ENCODE measurements at places on chromosomes 11 and 22. TPM values are rescaled to one million over a fixed set of nuclear protein-coding genes. Genes with fewer than 3 reads are reported as not detected.
A peak's percentile ranks its signal among the peaks of the same experiment; 100 is the strongest.

The CHST1 gene
- 5.4 TPM for total RNA-seq

The XRRA1 gene
- total RNA-seq: 8.1 TPM

DNA sequence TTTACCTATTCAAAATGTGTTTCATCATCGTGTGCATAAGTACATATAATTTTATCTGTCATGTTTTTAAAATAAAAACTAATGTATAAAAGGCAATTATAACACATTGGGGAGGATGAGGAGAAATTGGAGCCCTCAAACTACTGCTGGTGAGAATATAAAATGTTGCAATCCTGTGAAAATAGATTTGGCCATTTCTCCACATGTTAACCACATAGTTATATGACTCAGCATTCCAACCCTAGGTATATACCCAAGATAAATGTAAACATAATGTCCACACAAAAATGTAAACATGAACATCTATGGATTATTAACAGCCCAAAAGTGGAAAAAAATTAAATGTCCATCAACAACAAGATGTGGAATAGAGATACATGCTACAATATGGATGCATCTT lies 928.0 kb upstream of the FAT3 start:
- no peak overlapping the region for H3K4me3 ChIP-seq
- H3K27me3 ChIP-seq: no peaks in the 10 kb centered on the region
- H3K27ac ChIP-seq: no peak overlapping the region
- H3K4me1 ChIP-seq: no peaks in the 10 kb centered on the region
- H3K36me3 ChIP-seq: no peaks in the 10 kb centered on the region
- no peak for DNase-seq

- no peaks in the 10 kb centered on the region for H3K36me3 ChIP-seq
- H3K27me3 ChIP-seq: no peaks in the 10 kb centered on the region
- no peaks in the 10 kb centered on the region for H3K4me1 ChIP-seq
- no peak for DNase-seq
- no peak within 1 kb of the TSS for H3K27ac ChIP-seq
Measured at GRCh38 chr11:56491270-56491669, at the start of gene OR5M8. TSS of gene OR5M8 (minus strand) at chr11:56491370. CDS start at chr11:56491370, 0 bp downstream.

GRCh38 chr11:124892750-124893454 lies 4.8 kb downstream of the ROBO4 start:
- H3K27ac ChIP-seq: peak overlapping the region; percentile 55
- peak; percentile 59 for DNase-seq
- no peaks in the 10 kb centered on the region for H3K27me3 ChIP-seq
- no peaks in the 10 kb centered on the region for H3K4me1 ChIP-seq
- peaks cover 5% of the 10 kb centered on the region for H3K36me3 ChIP-seq

GRCh38 chr22:20970939-20971657 lies 4.0 kb downstream of the AIFM3 start:
- no peak for DNase-seq
- H3K27ac ChIP-seq: no peak overlapping the region
- H3K4me1 ChIP-seq: peaks cover 4% of the 10 kb centered on the region
- no peaks in the 10 kb centered on the region for H3K27me3 ChIP-seq
- no peak overlapping the region for H3K4me3 ChIP-seq

DNA sequence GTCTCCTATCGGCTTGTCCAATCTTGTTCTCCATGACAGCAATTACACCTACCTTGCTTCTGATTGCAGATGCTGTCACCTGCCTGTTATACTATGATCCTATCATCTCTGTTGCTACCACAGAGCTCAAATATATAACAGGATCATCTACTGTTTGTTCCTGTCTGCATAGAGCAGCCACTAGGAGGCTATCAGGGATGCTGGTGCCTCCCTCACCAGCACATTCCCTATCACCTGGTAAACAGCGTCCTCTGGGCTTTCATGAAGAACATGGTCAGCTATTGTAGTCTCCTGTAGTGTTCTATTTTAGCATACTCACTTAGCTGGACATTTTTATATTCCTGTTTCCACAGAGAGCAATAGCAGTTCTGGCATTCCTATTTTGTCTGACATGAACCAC lies 87.8 kb upstream of the FAT3 start:
- no peaks in the 10 kb centered on the region for H3K4me1 ChIP-seq
- H3K4me3 ChIP-seq: no peak overlapping the region
- H3K36me3 ChIP-seq: no peaks in the 10 kb centered on the region
- H3K27ac ChIP-seq: no peak overlapping the region
- no peaks in the 10 kb centered on the region for H3K27me3 ChIP-seq
- DNase-seq: no peak

DNA sequence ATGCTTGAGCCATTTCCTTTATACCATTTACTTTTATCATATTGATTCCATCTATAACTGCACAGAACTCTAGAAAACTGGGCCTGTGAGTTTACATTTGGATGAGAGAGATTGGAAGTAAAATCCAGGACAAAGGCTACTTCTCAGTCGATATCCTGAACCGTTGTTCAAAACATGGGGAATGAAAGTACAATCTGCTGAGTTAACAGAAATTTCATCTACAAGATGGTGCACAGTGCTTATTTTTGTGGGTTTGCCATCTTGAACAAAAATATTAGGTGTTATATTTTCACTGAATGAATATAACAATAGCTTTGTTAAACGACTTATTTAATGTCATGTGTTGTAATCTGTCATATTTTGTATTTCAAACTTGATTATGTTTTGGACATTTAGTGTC lies 622.6 kb downstream of the LUZP2 start:
- H3K4me3 ChIP-seq: no peak overlapping the region
- no peaks in the 10 kb centered on the region for H3K36me3 ChIP-seq
- H3K27me3 ChIP-seq: no peaks in the 10 kb centered on the region
- H3K4me1 ChIP-seq: no peaks in the 10 kb centered on the region
- no peak for DNase-seq

DNA sequence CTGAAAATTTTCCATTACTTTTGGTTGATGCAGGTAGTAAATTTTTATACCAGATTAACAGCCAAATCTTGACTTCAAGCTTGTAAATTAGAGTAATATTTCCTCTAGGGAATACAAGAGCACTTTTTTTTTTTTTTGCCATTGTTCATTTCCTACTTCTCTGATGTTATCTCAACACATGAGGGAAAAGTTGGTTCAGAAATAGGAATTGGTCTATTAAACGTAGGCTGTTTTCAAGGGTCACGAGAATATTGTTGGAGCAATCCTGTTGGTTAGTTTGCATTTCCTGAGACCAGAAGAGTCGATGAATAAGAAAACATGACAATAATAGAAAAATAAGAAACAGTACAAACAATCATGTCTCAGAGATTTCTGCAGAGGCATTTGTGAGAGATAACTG lies 453.9 kb upstream of the CCDC179 start:
- no peak overlapping the region for H3K4me3 ChIP-seq
- no peaks in the 10 kb centered on the region for H3K27me3 ChIP-seq
- no peak for DNase-seq

- H3K36me3 ChIP-seq: no peaks in the 10 kb centered on the region
- DNase-seq: no peak
- H3K4me3 ChIP-seq: no peak overlapping the region
- H3K4me1 ChIP-seq: no peaks in the 10 kb centered on the region
Measured at GRCh38 chr11:60987577-60988277, 16.2 kb downstream of the CD6 start.

- no peaks in the 10 kb centered on the region for H3K27me3 ChIP-seq
- peak; percentile 67 for DNase-seq
- no peak overlapping the region for H3K4me3 ChIP-seq
- no peaks in the 10 kb centered on the region for H3K36me3 ChIP-seq
Measured at GRCh38 chr11:2428322-2428795, 16.0 kb downstream of the TRPM5 start.

DNA sequence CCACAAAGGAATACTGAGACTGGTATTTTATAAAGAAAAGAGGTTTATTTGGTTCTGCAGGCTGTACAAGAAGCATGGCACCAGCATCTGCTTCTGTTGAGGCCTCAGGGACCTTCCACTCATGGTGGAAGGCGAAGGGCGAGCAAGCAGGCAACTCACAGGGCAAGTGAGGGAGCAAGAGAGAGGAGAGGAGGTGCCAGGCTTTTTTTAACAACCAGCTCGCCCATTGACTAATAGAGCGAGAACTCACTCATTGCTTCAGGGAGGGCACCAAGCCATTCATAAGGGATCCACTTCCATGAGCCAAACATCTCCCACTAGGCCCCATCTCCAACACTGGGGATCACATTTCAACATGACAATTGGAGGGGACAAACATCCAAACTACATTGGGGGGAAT lies 1.2 kb downstream of the PTS start:
- H3K4me3 ChIP-seq: no peak overlapping the region
- H3K4me1 ChIP-seq: peaks cover 10% of the 10 kb centered on the region
- no peaks in the 10 kb centered on the region for H3K27me3 ChIP-seq
- peaks cover 20% of the 10 kb centered on the region for H3K36me3 ChIP-seq

Data from right atrium auricular region (tissue), 2 donors.